Renal cortical epithelial cell (primary cell): ENCODE measurements at places on chromosomes 4 and X. TPM values are rescaled to one million over a fixed set of nuclear protein-coding genes. Genes with fewer than 3 reads are reported as not detected.

DNA sequence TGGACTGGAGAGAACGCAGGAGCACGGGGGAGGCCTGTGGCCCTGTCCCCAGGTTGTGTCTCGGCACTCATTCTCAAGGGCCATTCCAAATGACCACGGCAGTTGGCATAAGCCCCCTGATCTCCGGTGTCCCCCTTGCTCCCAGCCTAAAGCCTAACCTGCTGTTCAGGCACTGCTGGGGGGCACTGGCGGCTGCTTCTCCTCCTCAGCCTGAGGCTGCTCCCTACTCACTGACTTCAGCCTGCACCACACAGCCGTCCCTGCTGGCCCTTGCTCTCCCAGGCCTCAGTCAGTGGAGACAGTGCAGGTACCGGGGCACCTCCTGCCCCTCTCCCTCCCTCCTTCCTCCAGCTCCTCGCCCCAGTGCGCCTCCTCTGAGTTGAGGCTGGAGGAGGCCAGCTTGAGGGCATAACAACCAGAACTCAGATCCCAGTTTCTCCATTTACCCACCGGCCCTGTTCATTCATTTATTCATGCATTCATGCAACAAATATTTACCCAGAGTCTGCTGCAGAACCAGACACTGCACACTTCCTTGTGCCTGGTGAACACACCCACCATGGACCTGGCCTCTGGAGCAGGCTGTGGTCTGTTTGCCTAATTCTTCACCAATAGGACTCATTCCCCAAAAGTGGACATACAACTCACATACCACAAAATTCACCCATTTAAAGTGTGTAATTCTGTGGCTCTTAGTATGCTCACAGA, 65.0 kb downstream of the CPZ start:
- DNase-seq = no peak

DNA sequence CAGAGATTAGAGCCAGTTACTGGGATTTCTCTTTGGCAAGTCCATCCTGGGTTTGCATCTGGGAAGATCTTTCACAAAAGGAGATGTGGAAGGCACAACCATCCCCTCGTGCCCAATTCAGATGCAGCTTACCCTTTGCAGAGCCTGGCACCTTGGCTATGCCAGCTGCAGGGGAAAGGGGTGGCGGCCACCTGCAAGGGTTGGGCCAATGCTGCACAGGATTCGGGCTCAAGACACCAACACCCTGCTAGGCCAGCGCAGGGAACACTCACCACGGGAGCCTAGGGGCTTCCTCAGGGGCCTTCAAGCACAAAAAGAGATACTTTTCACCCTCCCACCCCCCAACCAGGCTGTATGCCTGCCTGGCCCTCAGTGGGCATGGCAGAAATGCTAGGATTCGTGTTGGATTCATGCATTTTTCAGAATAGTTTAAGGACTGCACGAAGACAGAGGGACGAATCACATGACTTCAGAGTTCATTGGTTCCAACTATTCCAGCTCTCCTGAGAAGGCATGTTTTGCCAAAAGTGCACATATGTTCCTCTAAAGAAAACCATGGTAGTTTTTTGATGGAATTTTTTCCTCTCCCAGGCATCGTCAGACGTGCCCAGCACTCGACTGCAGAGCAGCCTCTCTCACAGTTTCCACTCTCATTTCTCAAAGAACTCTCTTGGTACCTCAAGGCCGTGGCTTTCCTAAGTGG, 94.4 kb downstream of the PHKA2 start:
- no peak for DNase-seq

DNA sequence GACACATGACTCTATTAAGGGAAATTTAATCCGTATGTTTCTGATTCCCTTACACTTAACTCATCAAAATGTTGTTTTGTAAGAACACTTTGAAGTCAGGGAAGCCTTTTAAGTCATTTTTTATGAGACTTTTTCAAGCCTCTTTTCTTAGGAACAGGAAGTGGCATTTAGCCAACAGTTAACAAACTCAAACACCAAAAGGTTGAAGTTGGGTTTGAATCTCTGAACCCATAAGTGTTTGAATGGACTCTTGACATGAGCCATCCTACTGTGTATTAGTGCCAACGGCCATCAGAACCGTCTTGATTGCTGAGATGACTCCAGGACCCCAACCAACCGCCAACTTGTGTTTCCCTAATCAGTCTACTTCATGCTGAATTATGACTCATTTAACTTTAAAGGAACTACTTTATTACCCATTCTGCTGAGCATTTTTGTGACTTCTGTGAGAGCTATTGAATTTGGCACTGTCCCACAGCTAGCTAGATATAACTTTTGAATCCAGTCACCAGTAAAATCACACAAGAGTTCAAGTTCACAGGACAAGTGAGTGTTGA, 209.1 kb upstream of the FAT1 start:
- DNase-seq = peak; percentile 84

DNA sequence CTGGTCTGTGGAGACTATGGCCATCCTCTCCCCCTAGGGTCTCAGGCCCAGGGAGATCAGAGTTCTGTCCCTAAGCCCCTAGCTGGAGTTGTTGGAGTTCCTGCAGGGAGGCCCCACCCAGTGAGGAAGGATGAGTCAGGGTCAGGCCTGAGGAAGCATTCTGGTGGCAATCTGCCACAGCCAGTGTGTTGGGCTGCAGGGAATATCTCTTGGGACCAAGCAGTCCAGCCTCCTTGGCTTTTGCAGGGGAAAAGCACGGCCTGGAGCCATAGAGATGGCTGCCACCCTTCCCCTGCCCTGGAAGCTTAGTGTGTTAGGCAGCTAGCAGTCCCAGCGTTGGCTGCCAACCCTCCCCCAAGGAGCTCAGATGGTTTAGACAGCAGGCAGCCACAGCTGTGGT, 202.4 kb downstream of the RTL9 start:
- no peak for DNase-seq

DNA sequence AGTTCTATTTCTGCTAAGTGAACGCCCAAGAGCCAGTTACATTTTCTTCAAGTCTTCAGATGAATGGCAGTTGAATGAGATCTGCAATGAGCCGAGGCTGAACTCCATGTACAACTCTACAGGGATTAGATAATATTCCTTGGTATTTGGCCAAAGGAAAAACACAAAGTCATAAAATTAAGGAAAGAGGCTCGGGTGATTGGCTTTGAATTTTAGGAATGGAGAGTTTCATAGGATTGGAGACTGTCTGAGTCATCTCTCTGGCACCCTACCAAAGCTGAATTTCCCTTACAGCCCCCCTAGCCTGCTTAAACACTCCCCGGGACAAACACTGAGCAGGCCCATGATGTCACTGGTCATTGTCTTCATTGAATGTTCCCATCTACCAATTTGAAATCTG, 188.0 kb upstream of the C1QTNF7 start:
- no peak for DNase-seq

- no peak for DNase-seq
These were observed 126.0 kb downstream of the CHRDL1 start for GRCh38 chrX:110669572-110669971.

DNA sequence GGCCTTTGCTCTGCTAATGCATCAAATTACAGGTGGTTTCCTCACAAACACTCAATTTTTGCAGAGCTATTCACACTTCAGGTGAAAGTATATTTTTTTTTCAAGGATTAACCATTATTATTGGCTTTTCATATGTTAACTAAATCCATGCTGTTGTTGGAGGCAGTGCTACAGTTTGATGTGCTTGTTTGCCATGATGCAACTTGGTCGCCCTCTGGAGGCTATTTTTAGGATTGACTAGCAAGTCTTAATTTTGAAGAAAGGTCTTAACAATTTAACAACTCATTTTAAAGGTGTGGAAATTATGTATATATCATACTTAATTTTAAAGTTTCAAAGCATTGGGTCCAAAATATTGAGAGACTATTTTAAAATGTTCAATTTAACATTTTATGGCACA, 168.8 kb upstream of the FAM47A start:
- DNase-seq = peak; percentile 55

GRCh38 chrX:109441266-109441665, 40.6 kb downstream of the GUCY2F start:
- no peak for DNase-seq

DNA sequence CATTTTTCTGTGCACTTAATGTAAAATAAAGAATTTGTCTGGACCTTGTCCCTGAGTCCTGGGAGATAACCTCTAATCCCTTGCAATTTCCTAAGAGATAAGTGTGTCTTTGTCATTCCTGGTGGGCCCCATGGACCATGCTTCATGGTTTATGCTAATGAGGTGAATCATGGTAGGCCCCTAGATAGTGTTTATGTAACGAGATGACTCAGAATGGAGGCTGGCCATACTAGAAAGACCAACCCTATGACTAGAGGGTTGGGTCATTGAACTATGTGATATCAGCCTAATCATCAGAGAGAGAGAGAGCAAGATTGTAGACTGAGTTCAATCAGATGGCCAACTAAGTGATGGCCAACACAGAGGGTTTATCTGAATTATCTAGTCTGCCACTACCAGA, 64.2 kb upstream of the NHSL2 start:
- peak; percentile 10 for DNase-seq

- DNase-seq = no peak
These were observed 62.5 kb downstream of the NSD2 start for GRCh38 chr4:1933700-1934099.

GRCh38 chr4:108168671-108169523, at the start of gene LEF1:
Gene LEF1 (minus strand): TSS chr4:108168932. CDS start chr4:108167767, 1,165 bp downstream.
- DNase-seq = peak; percentile 31

GRCh38 chr4:37951461-37952352, 8.5 kb upstream of the PTTG2 start:
- no peak for DNase-seq

DNA sequence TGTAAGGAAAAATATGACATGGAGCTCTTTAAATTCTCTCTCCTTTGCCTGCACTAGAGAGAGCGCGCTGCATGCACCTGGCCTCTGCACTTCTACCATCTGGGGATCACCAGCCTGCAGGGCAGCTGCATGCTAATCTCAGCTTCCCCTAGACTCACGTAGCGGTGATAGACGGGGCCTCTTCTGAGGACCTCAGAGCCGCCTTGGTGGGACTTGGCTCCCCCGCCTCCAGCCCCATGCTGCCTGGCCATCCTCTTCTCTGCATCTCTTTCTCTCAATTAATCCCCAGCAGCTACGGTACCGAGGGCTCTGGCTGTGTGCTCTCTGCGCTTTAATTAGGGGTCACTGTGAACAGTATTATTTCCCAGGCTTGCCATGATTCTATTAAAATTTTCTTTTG, 52.8 kb upstream of the PSAPL1 start:
- DNase-seq = no peak

GRCh38 chrX:135006187-135006586, 15.4 kb downstream of the SMIM10 start:
- no peak for DNase-seq

DNA sequence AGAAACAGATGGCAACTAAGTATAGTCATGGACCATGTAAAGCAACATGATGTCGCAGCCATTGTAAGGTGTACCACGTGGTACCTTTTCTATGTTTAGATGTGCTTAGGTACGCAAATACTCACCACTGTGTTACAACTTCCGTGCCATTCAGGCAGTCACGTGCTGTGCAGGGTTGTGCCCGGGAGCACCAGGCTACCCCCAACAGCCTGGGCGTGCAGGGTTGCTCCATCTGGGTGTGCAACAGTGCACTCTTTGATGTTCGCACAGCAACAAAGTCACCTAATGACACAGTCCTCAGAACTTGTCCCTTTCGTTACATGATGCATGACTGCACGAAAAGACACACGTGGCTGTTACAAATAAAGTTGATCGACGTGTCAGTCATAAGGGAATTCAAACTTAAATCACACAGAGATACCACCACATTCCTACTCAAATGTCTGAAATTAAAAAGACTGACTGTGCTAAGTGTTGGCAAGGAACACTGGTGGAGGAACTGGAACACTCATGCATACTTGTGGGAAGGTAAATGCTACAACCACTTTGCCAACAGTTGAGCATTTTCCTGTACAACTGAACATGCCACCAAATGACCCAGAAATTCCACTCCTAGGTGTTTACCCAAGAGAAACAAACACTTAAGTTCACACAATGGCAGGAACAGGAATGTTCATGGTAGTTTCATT, 24.3 kb downstream of the CPLX1 start:
- peak; percentile 19 for DNase-seq

DNA sequence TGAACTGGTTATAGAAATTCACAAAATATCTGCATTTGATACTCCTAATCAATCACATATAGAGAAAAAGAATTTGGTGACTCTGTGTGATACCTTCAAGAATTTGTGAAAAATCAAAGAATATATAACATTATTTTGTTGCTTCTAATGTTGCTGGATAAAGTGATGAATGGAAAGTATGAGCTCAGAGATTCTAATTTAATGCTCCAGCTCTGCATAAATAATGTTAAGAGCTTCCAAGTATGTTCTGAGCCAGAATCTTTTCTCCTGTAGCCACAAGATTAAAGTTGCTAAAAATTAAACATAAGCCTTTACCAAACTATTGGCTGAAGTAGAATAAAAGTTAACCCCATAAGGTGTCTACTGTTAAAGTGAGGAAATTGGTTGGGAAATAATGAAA, 294.7 kb upstream of the CT83 start:
- no peak for DNase-seq

GRCh38 chr4:98544141-98544817, 114.1 kb downstream of the TSPAN5 start:
- no peak for DNase-seq

DNA sequence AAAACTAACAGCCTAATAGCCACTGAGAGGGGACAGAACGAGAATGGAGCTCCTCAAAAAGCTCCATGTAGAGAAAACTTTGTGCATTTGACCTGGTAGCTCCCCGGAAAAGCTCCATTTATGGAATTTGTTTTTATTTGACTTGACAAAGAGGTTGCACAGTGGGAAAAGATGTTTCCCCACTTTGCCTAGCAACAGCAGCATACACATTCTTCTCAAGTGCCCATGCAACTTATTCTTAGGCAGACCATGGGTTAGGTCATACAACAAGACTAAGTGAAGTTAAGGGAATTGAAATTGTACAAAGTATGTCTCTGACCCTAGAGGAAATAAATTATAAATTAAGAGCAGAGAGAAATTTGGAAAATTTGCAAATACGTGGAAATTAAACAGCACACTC, 949.6 kb upstream of the PRKX start:
- DNase-seq = peak; percentile 36

- no peak for DNase-seq
These were observed 71.8 kb downstream of the NBDY start for GRCh38 chrX:56800801-56801200.

The PDE6B gene
- 11.2 and 21.7 TPM in 2 replicates for total RNA-seq

The SPINK2 gene
- total RNA-seq = 0.45 TPM in 1 of 2 replicates, not detected in the other

The GAGE12H gene
- total RNA-seq = not detected in 2 replicates

The THOC2 gene
- 42.7 and 97.8 TPM in 2 replicates for total RNA-seq

The NOX1 gene
- not detected in 2 replicates for total RNA-seq

The ELMOD2 gene
- 52.8 and 62.6 TPM in 2 replicates for total RNA-seq

The CAPN6 gene
- total RNA-seq = 0.87 and 4.9 TPM in 2 replicates

The MAGED4 gene
- 31.8 and 42.3 TPM in 2 replicates for total RNA-seq

The KLHL2 gene
- total RNA-seq = 18.8 and 30.9 TPM in 2 replicates

The GPR82 gene
- total RNA-seq = not detected in 2 replicates

The FAM114A1 gene
- 147 and 192 TPM in 2 replicates for total RNA-seq

The GABRE gene
- total RNA-seq = 0.52 and 11.2 TPM in 2 replicates

The DCAF8L2 gene
- not detected in 2 replicates for total RNA-seq
